NCI-H1436 (cell line): ENCODE measurements at places on chromosomes 11 and 22.

- DNase-seq: no peak
Observed at GRCh38 chr11:132784441-132784840, 747.9 kb downstream of the OPCML start.

DNA sequence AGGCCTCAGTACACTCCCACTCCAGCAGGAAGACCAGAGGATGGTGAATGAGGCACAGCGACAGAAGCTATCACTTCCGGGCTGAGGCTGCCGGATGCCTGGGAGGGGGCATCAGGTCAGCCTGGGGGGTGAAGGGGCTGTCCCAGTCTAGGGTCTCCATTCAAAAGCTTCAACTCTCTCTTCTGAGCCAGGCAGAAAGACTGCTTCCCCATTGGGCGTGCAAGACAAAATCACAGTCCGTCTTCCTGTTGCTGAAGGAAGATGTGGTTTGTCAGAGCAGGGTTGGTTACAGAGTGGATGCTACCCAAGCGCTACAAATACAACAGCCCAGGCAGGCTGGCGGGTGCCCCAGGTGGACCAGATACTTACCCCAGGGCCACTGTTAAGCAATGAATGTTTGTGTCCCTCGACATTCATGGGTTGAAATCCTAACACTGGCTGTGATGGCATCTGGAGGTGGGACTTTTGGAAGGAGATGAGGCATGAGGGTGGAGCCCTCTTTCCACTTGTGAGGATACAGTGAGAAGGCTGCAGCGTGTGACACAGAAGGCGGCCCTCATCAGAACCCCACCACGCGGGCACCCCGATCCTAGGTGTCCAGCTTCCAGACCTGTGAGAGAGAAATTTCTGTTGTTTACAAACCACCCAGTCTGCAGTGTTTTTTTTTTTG lies 12.0 kb downstream of the UPK3A start:
- no peak for DNase-seq

- DNase-seq: no peak
Observed at GRCh38 chr22:36258701-36259614, 6.0 kb downstream of the APOL1 start.

DNA sequence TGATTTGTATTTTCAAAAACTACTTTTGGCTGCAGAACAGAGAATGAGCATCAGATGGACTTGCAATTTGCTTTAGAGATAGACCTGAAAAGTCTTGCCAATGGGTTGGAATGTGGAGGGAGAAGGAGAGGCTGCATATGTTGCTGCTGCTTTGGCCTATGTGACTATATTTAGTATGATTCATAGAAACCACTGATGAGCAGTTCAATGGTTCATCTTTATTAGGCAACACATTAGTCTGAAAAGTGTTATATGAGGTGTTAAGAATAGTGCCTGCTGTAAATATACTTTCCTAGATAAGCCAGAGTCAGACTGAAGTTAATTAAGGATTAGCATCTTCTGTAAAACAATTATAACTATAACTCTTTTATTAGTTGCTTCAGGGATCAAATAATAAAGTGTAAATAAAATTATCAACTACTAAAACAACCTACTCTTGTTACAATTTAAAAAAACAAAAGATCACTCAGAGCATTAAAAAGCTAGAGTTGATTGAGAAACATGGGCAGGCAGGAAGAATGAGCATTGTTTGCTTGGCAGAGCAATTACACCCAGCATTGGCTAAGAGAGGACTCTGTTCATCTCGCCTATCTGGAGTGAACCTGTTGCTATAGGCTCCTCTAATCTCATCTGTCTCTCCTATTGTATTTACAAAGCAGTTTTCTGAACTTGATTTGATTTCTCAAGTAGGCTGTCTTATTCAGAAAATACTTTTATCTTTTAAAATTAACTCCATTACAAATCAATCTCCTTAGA lies 36.3 kb downstream of the HORMAD2 start:
- DNase-seq: no peak

DNA sequence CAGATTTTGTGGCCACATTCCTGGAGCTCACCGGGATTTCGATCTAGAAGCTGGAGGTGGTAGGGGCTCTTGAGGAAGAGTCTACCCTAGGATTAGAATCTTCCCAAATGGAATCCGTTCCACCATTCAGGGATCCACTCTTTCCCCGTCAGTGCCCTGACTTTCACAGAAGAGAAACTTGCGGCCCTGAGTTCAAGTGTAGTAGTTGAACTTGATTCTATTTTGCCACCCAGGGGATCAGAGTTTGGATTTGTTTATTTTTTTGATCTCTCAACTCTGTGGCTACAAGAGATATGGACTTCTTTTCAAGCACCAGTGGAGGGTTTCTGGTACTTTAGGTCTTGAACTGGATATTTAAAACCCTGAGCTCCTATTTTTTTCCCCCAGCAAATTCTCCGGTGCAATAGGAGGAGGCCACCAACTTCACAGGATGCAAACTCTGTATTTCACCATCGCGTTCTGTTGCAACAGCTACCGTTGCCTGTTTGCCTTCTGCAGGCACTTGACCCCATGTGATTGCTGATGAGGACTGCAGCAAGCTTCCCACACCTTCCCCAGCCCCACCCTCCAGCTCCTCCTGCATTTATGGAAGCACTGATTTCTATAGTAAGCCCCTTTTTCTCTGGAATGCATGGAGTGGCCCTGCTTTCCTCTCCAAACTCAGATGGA lies 14.8 kb upstream of the MRGPRF start:
- DNase-seq: no peak

- no peak for DNase-seq
Observed at GRCh38 chr22:49400136-49400940, 427.3 kb downstream of the BRD1 start.

- no peak for DNase-seq
Observed at GRCh38 chr22:19082101-19082500, 40.1 kb downstream of the DGCR2 start.

GRCh38 chr11:59164028-59164427 lies 7.9 kb upstream of the DTX4 start:
- no peak for DNase-seq
